ENCODE measurements at places on chromosomes 12 and 14.

- no peak for DNase-seq
These were observed 1444.5 kb upstream of the FLRT2 start for GRCh38 chr14:84085493-84085892.

DNA sequence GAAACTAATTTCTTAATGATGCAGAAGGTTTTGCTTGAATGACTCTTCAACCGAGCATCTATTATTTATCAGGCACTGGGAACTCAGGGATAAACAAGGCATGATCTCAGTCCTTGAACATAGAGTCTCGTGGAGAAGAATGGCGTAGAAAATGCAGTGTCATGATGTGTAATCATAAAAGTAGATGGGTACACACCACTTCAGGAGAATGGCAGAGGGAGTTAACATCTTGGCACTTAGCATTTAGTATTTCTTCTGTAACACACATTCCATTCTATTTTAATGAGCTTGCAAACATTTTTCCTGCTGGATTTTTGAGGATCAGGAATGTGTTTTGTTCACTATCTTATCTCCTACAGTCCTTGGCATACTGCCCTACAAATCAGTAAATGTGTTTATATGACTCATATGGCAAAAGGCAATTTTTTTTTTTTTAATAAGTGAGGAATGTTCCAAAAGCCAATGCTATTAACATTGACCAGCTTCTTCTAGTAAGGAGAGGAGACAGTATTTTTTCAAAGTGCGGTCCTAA lies 3.8 kb downstream of the TXNRD1 start:
- no peak for DNase-seq

DNA sequence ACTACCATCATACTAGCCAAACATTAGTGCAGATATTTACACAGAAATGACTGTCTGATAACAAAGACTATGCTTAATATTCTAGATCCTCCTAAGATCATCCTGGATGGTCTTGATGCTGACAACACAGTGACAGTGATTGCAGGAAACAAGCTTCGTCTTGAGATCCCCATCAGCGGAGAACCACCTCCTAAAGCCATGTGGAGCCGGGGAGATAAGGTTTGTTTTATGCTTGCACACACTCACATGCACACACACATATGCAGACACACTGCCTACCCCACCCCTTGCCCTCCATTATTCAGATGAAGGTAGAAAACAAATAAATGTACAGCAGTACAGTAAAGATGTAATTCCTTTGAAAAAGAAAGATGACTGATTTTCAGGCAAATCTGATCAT lies 44.4 kb upstream of the CHPT1 start:
- DNase-seq = no peak

DNA sequence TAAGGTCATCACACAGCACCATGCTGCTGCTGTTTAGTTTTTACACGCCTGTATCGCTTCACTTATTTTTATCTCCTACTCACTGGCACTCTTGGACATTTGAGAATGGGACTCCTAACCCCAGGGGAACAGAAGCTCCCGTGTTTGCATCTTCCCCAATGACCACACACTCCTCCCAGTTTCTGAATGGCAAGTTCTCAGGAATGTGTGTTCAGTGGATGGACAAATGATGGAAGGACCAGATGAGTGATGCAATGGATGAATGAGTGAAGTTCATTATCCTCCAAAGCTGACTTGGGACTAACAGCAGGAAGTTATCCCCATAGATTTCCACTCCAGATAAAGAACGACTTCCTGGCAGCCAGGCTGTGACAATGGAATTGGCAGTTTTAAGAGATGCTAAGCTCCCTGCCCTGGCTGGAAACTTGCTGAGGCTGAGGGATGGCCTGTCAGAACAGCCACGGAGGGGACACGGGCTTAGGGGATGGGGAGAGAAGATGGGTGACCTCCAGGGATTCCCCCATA lies 231.5 kb downstream of the SLC15A4 start:
- no peak for DNase-seq

- no peak for DNase-seq
These were observed 14.5 kb upstream of the PHC1 start for GRCh38 chr12:8899830-8900229.

DNA sequence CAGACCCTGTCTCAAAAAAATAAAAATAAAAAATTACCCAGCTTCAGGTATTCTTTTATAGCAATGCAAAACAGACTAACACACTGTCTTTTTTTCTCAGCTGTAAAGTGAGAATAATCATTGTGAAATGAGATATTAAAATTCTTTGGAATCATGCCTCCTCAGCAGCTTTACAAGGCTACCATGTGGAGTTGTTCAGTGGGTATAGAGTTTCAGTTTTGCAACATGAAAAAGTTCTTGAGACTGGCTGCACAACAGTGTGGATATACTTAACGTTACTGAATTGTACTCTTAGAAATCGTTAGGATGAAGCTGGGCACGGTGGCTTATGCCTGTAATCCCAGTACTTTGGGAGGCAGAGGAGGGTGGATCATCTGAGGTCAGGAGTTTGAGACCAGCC lies 15.7 kb upstream of the MAPKAPK5 start:
- DNase-seq = no peak

DNA sequence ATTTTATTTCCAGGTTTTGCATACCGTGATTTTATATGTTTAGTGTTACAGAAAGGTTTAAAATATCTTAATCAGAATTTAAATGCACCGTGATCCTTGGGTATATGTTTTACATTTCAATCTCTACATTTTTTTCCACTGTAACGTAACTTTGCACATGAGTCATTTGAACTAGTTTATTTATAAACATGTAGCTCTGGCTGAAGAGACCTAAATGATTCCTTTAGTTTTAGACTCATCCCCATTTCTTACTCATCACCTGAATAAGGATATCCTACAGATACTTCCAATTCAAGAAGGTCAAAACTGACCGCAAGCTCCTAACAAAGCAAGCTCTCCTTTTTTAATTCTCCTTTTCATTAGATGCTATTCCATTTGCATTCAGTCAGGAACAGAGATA lies 42.7 kb upstream of the SLC6A15 start:
- no peak for DNase-seq

DNA sequence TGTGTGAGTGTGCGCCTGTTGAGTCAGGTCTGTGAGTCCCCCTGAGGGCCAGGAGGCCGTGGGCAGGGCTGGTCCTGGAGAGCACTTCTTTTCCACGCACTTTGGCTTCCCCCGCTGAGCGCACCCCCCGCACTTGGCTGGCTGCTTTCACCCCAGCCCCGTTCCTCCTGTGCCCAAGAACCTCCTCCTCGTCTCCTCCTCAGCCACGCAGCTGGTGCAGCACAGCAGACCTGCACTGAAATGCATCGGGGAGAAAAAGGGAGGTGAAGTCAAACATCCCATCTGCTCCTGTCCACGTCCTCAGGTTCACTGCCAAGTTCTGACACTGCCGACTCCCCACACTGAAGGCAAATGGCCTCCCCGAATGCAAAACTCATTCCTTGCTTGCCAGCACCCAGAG lies 362.7 kb upstream of the SFSWAP start:
- no peak for DNase-seq

DNA sequence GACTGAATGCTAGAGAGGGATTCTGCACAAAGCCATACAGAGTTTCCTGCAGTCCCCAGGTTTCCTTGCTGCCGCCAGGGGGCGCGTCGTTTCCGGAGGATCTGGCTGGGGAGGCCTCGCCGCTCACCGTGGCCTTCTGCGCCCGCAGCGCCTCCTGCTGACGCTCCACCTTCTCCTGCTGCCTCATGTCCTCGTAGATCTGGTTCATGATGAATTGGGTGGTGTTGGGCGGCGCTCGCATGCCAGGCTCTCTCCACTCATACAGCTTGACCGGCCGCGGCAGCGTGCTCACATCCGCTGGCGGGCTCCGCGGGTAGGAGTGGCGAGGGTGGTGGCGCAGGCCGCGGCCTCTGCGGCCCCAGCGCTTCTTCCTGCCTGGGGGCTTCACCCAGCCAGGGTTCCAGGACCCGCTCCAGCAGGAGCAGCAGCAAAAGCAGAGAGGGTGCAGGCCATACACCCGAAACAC lies 987 bp downstream of the CCER1 start:
- no peak for DNase-seq

- DNase-seq = no peak
These were observed 89.0 kb downstream of the POLR3B start for GRCh38 chr12:106446419-106447092.

DNA sequence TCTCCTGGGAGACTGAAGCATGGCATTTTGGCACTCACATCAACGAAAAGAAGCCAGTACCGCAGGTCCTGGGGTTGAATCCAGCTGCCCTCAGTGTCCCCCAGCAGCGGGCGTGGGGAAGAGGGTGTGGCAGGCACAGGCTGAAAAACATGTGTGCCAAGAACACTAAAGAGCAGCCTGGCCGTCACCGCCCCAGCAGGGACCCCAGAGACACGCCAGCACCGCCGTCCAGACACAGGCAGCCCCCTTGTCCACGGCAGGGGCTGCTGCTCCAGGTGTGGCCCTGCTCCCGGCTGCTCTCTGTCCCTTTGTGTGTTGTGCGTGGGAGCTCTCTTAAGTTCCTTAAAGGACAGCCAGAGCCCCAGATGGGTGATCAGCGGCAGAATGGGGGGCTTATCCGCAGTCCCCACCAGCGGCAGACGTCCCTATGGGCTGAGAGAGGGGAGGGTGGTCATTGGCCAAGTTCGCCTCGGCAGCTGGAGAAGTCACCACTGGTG lies 556 bp downstream of the PHETA1 start:
- DNase-seq = no peak

GRCh38 chr12:27906127-27906500 lies 66.4 kb downstream of the PTHLH start:
- DNase-seq = no peak

DNA sequence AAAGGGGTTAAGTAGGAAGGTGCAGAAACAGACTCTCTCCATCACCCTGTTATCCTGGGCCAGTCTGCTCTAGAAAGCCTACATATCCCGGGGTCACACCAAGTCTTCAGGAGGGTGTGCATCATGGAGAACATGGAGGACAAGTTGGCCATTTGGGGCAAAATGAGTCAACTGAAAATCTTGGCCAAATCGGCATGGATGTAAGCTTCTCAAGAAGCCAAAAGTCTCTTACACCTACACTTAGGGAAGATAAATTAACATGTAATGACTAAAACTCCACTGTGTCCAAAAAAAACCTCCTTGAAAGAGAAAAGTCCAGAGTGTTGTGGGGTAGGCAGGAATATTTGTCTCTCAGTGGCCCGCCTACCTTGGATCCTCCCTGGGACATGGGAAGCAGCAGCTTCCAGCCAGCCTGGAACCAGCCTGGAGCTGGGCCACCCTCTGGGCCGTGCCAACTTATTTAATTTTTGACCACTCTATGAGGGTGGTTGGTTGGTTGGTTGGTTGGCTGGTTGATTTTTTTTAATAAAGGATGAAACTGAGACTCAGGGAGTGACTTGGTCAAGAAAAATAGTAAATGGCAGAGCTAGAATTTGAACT lies 17.9 kb upstream of the TC2N start:
- no peak for DNase-seq

- DNase-seq = no peak
These were observed 99.3 kb upstream of the PTPRB start for GRCh38 chr12:70736351-70737133.

- peak; percentile 11 for DNase-seq
These were observed 6.1 kb downstream of the CEP170B start for GRCh38 chr14:104871145-104871655.

DNA sequence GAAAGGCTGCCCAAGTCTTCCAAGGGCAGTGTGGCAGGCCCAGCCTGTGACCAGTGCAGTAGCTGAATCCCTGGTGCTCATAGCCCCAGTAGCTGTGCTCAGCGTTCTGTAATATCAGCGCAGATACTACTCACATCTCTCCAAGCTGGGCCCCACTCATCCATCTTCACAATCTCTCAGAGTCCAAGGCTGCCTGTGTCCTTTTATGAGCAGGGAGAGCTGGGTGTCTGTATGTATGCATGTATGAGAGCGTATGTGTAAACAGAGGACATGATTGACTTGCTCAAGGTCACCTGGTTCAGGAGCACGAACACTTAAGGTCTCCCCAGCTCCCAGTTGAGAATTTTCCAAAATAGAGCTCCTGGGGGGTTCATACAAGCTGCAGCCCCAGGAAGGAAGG lies 5.4 kb downstream of the AQP6 start:
- DNase-seq = no peak

DNA sequence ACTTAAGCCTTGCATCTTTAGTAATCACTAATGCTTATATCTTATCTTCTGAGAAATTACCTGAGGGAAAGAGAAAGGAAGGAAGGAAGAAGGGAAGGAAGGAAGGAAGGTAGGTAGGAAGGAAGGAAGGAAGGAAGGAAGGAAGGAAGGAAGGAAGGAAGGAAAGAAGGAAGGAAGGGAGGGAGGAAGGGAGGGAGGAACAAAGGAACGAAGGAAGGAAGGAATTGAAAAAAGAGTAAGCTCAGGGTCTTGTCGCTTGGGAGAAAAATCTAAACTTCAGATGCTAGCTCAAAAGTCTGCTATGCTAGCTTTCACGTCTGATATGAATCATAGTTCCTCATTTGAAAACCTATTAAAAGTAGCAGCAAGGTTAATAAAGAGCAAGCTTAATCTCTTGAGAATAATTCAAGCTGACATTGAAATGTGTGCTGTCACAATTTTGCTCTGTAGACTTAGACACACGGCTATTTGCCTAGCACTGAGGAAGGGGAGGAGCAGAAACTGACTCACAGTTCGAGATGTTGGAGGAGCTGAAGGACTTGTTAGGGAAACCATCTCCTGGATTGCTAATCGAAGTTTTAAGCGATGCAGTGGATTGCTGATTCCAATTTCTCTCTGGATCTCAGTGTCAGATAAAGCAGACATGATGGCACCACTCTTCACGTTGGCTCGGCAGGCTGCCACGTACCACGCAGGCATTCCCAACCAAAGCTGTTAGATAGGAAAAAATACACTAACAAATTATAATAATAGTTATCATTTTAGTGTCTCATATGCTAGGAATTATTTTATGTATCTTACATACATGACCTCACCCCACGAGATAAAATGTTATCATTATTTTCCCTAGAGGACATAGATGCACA lies 216.7 kb downstream of the ACSS3 start:
- DNase-seq = no peak

- DNase-seq = no peak
These were observed 195.6 kb upstream of the PWP1 start for GRCh38 chr12:107490010-107490409.

- no peak for DNase-seq
These were observed 89.4 kb downstream of the NKX2-1 start for GRCh38 chr14:36430662-36431084.

DNA sequence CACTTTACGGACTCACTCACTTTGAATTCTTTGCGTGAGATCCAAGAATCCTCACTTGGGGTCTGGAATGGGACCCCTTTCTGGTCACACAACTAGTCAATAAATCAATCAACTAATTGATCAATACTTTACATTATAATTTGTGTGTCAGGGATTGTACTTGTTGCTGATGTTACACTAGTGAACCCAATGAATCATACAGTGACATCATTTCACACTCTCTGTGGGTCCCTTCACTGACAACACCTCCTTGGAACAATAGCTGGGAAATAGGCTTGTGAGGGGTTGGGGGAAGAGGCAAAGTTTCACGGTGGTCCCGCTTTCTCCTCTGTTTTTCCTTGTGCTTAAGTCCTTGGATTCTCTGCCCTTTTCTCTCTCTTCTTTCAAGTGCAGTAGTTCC lies 35.0 kb downstream of the TPH2 start:
- DNase-seq = no peak

- no peak for DNase-seq
These were observed 25.7 kb upstream of the CKAP4 start for GRCh38 chr12:106273491-106273890.

GRCh38 chr12:52951126-52951525 lies 2.2 kb downstream of the KRT18 start:
- DNase-seq = no peak

Measured in T-helper 1 cell (primary cell).